ENCODE measurements at places on chromosomes 5 and 9.

DNA sequence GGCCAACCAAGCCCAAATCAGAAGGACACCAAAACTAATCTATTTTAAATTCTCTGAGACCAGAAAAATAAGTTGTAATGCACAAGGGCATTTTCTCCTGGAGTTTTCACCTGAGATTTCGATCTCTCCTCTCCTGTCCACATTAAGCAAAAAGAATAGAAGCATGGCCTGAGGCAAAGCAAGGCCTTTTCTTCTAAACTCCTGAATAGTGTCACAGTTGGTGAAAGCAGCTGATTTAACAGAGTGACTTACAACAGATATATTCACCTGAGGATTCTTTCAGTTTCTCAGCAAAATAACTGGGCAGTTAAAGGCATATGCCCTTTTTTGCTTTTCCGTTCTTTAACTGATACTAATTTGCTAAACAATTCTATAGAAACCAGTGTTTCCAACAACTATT lies 547.7 kb downstream of the EFNA5 start:
- no peak for DNase-seq

DNA sequence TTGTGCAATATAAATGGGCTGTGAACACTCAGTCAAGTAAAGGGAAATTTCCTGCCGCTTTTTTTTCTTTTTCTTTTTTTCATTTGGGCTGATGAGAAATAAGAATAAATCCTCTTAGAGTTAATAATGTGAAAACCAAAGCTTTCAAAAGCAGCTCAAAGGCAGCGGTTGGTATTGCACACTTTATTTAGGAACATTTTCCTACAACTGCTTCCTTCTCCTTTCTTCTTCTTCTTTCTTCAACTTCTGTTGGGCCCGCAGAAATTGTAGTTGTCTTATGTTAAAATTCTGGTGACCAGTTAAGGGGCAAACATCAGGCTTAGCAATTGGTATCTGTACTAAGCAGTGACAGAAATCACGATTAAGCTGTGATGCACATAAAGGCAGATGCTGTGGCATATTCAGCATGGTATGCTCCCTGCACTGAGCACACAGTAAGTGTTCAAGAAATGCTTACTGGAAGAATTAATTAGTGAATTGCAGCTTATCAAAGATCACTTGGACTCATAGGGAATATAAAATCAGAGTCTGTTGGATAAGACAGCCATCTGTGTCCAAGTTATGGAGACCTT lies 85.4 kb downstream of the ANKRD55 start:
- DNase-seq = no peak

- peak; percentile 20 for DNase-seq
Measured at GRCh38 chr5:107812570-107813141, 141.9 kb upstream of the EFNA5 start.

DNA sequence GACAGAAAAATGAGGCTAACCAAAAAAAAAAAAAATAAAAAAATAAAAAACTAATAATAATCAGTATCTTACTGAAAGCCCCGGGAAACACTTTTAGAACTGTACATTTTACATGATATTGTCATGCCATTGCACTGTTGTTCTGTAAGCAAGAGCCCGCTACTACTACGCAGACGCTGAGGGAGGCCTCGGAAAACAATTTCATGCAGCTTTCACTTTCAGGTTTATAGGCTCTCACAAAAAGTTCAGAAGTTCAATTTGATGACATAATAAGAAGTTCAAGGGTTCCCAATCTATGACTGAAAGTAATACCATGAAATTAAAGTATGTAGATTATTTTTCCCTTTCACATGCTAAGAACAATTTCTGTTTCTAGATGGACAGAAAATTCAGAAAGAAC lies 318.3 kb upstream of the ITGA1 start:
- no peak for DNase-seq

DNA sequence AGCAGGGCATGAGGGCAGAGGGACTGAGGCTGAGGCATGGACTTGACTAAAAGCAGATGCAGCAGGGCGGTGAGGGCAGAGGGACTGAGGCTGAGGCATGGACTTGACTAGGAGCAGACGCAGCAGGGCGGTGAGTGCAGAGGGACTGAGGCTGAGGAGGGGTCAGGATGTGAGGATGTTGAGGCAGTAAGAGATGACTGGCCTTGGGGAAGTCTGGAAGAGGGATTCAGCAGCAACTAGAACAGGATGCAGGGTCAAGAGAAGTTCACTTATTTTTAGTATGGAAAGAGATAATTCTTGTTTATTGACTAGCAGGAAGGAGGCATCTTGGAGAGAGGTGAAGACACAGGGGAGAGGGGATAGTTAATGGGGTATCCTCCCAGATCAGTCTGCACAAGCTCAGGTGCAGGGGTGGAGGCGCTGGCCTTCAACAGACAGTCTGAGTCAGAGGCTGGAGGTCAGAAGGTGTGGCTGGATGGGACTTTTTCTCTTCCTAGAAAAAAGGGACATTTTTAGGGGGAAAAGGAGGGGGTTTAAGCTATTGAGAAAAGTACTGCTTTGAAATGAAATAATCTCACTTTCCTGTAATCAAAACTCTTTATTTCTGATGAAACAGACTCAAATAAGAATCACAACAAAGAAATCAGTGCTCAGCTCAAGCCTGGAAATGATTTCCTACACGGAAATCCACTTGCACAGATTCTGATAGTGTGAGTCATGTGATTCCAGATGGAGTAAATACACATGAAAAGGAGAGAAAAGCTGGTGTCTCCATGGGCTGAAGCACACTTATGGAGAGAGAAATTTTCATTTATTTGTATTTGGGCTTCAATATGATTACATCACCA lies 130.9 kb downstream of the PALM2AKAP2 start:
- peak; percentile 73 for DNase-seq

DNA sequence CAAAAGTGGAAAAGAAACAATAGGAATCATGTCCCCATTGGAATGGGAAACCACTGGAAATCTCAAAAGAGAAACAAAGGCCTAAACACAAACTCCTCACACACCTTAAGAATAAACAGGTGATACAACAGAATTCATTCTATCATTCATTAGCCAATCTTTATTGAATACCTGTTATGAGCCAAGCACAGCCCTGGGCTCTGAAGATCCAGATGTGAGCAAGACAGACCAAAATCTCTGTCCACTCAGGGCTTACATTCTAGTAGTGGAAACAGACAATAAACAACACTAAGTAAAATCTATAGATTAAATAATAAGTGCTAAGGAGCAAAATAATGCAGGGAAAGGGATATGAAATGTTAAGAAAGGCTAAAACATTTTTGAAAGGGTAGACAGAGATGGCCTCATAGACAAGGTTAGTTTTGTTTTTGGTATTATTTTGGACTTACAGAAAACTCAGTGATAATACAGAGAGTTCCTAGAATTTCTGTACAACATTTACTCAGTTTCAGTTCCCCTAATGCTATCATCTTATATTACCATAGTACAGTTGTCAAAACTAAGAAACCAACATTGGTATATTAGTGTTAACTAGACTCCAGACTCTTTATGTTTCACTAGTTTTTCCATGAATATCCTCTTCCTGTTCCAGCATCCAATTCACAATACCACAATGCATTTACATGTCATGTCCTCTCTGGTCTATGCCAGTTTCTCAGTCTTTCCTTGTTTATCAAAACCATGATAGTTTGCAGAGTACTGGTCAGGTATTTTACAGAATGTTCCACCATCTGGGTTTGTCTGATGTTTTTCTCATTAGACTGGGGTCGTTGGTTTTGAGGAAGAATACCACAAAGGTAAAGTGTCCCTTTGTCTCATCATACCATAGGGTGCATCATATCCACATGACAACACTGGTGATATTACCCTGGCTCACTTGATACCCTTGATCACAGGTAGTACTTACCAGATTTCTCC lies 103.7 kb downstream of the SIL1 start:
- no peak for DNase-seq

DNA sequence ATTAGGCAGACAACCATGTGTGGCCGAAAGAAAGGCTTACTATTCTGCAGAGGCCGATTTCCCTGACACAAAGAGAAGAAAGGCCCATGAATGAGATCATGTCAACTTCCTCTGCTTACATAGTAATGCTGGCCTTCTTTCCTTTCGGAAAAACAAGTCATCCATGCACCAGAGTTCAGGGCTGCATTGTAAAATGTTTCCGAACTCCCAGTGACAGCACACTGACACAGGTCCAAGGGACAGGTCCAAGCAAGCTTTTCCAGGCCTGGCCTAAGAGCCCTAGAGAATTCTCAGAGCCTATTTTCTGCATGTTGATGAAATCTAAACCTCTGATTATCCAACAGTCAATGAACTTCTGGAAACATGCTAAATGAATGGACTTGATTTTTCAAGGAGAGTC lies 140.9 kb downstream of the ZNF608 start:
- peak; percentile 52 for DNase-seq

DNA sequence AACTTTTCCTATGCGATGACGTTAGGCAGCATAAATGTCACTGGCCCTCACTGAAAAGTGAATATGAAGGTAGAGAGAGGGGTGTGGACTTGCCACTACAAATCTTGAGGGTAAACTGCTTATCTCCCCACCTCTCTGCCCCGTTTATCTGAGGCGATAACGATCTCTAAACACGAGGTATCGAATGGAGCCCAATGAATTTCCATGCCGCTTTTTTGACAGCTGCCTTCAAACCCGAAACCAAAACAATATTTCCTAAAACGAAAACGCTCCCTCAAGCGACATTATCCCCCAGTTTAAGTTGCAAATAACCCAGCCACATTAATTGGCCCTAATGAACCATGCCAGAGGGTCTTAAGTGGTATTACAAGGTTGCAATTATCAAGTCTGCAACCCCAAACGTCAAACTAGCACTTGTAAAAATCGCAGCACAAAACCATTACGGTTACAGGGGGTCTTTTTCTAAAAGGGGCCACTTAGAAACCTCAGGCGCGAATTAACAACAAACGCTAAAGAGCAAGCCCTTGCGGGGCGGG lies 1.4 kb downstream of the NR3C1 start:
- no peak for DNase-seq

- DNase-seq = no peak
Measured at GRCh38 chr9:102518324-102518723, 476.8 kb upstream of the CYLC2 start.

DNA sequence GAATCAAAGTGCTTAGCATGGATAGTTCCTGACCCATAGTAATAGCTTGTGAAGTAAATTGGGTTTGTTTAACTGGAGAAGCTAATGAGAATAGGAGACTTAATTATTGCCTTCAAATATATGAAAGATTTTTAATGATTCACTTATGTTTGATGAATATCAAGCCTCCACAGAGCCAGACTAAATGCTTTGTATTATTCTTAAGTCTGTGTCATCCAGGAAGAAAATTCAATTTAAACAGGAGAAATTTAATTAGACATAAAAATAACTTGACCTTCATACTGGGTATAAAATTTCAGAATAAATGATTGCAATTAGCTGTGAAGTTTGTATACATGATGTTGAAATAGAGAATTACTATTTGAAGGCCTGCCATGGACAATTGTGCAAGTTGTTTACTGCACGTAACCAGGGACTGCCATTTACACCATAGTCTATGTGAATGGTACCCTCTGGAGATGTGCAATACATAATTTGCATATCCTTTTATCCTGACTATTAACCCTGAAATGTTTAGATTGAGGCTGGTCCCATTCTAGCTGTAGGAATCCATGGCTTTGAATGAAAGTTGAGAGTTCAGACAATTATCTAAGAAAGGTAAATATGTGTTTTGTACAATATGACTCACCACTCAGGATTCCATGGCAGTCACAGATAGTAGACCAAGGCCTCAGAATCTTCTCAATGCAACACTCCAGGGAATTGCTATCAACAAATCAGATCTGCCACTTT lies 133.5 kb upstream of the IL12B start:
- DNase-seq = peak; percentile 8

DNA sequence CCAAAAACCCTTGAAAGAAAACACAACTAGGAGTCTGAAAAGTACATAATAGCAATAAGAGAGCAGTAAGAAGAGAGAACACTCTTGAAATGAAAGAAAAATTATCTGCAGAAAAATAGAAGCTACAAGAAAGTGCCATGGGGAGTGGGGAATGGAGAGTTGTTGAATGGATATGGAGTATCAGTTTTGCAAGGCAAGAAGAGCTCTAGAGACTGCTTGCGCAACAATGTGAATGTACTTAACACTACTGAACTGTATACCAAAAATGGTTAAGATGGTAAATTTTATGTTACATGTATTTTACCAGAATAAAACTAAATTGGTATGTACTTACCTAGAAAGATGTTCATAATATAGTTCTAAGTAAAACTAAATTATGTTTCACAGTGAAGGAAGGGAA lies 54.8 kb upstream of the RASGRF2 start:
- no peak for DNase-seq

- DNase-seq = no peak
Measured at GRCh38 chr5:172342918-172343317, 59.4 kb upstream of the UBTD2 start.

GRCh38 chr5:37932450-37932849 lies 92.6 kb upstream of the GDNF start:
- DNase-seq = no peak

DNA sequence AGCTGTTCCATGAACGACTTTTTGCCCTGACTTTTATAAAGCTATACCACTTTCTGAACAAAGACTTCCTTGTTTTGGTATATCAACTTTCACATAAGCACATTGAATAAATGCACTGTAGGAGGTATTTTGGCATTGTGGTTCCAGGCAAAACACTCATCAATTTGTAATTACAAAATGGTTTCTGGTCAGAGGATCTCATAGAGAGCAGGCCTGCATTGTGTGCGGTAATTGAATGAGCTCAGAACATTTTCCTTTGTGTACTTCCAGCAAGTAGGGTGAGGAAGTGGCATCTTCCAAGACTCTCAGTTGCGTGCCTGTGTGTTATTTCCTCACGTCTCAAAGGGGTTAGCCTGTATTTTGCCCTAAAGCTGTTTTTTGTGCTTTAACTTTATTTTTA lies 89.2 kb downstream of the PDE6A start:
- DNase-seq = no peak

GRCh38 chr5:170633235-170634081 lies 129.6 kb downstream of the KCNIP1 start:
- DNase-seq = peak; percentile 90

DNA sequence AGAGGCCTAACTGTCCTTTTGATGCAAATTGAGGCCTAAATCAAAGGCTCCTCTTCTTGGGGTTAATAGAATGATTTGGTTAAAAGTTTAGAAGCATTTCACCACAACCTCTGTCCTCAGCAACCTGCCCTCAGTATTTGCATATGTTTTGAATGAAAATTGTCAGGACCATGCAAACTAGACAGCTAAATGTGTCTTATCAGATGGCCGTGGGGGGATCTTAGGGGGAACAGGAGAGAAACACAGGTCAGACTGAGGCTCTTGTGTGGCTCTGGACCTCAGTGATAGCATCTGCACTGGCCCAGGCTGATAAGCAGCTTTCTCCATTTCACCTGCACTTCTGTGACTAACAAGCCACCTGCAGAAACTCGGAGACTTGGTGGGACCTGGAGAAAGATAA lies 49.0 kb downstream of the FOXI1 start:
- DNase-seq = no peak

GRCh38 chr5:158039911-158040347 lies 181.0 kb upstream of the CLINT1 start:
- DNase-seq = no peak

- DNase-seq = peak; percentile 96
Measured at GRCh38 chr5:37668524-37669047, 171.3 kb downstream of the GDNF start.

GRCh38 chr5:175092691-175093090 lies 351.3 kb downstream of the DRD1 start:
- DNase-seq = no peak

- peak; percentile 61 for DNase-seq
Measured at GRCh38 chr5:171595801-171596231, 176.4 kb downstream of the FGF18 start.

- DNase-seq = no peak
Measured at GRCh38 chr5:96896276-96896675, 20.0 kb downstream of the ERAP2 start.

- no peak for DNase-seq
Measured at GRCh38 chr9:38360839-38361472, 31.5 kb upstream of the ALDH1B1 start.

GRCh38 chr5:176769911-176770310 lies 40.4 kb upstream of the UNC5A start:
- DNase-seq = no peak

Measured in fibroblast of pulmonary artery (primary cell).